ENCODE measurements at places on chromosomes 5 and 9.

- no peak for DNase-seq
Measured at GRCh38 chr9:78519786-78520185, 222.9 kb downstream of the PSAT1 start.

GRCh38 chr5:111960476-111961215 lies 203.7 kb upstream of the NREP start:
- DNase-seq: no peak

DNA sequence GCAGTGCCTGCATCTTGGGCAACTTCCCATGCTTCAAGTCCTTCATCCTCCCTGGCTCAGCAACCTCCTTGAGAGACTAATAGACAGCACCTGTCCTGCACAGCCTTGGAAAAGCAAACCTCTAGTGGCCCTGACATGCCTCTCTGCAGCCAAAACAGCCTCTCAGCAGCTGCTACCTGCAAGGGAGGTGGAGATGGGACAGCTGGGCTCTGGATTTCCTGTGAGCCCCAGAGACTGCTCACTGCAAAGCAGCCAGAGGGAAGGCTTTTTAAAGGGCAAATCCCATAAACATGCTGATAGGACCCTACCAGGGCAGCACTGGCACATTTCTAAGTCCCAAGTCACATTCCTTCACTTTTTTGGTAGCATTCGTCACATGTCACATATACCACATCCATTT lies 31.5 kb upstream of the MYORG start:
- DNase-seq: no peak

GRCh38 chr5:6480133-6481051 lies 31.7 kb downstream of the UBE2QL1 start:
- no peak for DNase-seq

DNA sequence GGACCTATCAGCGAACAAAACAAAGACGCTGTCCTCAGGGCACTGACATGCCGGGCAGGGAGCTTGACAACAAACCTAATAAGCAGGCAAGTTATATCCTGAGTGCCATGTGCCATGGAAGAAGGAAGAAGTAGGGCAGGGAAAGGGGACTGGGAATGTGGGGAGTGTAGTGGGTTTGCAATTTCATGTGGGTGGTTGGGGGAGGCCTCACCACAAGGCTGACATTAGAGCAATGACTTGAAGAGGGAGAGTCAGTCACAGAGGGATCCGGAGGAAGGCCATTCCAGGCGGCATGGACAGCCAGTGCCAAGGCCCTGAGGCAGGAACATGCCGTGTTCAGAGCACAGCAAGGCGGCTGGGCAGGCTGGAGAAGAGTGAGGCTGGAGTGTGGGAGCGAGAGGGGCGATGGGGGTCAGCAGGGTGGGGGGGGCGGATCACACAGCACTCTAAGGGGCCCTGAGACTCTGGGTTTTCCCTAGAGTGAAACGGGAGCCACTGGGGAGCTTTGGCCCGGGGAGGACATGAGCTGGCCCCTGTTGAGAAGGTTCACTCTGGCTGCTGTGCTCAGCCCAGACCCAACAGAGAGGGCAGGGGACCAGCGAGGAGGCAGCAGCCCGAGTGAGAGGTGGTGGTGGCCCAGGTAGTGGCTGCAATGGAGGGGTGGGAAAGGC lies 86.3 kb downstream of the STK10 start:
- DNase-seq: no peak

DNA sequence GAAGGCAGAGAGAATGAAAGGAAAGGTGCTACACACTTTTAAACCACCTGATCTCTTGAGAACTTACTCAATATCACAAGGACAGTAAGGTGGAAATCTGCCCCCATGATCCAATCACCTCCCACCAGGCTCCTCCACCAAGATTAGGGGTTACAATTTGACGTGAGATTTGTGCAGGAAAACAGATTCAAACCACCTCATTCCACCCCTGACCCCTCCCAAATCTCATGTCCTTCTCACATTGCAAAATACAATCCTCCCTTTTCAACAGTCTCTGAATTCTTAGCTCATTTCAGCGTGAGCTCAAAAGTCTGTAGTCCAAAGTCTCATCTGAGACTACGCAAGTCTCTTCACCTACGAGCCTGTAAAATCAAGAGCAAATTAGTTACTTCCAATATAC lies 768.3 kb upstream of the COX7C start:
- DNase-seq: no peak

DNA sequence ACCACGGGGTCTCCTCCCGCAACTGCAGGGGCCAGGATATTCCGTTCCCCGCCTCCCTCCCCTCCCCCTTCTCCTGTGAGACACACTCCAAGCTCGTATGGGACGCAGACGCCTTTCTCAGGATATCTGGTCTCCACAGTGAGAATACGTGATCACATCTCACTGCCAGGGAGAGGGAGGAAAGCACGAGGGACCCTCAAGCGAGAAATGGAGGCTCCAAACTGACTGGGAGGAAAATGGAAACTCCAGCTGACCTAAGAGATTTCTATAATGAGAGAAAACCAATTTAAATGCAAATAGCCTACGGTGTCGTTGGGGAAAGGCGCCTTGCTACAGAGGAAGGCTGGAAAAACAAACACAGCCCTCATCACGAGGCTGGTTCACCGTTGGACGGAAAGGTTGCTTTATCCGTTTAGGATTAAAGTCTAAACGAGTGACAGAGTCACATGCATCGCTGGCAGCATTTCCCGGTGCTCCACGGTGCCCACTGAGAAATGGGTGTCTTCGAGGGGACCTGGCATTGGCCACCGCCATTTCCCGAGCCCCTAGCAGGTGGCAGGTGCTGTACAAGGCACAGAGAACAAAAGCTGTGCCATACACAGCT lies 116.9 kb upstream of the CPEB4 start:
- DNase-seq: no peak

DNA sequence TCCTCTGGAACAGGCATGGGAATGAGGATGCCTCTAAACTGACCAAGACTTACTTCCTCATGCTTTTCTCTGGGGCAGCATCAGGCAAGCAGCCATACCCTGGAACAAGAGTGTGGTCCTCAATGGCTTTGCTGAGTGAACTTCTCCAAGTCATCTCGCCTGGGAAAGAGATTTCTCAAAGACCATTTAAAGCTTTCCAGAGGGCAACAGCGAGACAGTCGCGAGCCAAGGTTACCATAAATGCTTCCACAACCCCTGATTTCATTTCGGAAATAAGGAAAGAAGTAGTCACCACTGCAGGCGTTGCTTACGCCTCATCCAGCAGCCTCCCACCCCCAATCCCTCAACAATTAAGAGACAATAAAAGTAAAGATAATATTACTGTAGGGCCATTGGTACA lies 1.1 kb upstream of the SNCAIP start:
- no peak for DNase-seq

- no peak for DNase-seq
Measured at GRCh38 chr5:53879708-53880323, 319.4 kb downstream of the NDUFS4 start.

DNA sequence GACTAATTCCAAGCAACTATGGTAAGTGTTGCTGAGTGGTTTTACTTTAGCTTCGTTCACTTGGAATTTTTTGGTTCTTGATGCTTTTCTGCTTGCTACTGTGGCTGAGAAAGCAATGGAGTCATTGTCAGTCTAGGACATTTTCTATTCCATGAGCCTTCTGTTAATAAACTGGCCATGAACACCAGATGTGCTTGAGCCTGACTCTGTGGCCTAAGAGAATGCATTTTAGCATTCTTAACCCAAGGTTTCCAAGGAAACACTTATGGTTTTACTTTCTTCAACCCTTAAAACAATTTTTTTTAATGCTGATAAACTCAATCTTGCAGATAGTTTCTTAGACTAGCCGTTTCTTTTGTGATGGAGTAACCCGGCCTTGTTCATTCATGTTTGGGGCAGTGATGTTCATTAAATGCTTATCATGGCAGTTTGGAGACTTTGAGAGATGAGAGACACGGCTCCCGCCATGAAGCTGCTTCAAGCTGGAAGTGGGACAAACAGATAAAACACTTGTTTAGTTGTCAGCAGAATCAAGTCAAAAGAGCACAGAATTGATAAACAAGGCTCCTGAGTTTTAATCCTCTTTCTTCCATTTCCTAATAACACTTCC lies 42.4 kb downstream of the OSTF1 start:
- no peak for DNase-seq

GRCh38 chr9:123525957-123526356 lies 170.0 kb downstream of the CRB2 start:
- no peak for DNase-seq

DNA sequence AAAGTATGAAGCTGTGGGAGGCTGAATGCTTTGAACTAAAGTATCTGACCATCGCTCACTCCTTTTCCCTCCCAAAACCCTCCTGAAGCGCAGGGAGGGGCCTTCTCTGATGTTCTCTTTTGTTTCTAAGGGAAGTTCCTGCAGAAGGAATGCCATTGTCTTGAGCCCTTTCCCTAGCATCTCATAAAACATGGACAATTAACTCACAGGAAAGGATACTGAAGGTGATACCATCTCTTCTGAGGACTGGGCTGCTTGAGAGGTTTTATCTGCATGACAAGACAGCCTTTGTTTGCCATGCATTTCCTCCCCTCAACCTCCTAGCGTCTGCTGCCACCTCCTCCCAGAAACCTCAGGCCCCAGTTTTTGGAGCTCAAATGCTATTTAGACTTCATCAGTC lies 4.3 kb upstream of the RMND5B start:
- DNase-seq: no peak

DNA sequence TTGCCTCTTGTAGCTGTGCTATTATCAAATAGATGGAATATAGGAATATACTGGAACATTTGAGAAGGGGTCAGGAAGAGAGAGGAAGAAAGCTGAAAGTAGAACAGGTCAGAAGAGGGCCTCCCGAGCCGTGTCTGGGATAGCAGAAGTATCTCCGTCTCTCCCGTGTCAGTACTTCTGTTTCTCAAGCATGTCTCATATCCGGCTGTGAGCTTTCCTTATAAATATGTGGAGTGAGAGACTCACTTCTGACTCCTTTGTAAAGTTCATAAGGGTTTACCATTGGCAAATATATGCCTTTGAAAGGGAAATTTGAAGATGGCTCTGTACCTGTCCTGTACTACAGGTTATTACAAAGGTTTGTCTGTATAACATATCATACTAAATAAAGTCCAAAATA lies 50.3 kb downstream of the MOCS2 start:
- no peak for DNase-seq

- DNase-seq: no peak
Measured at GRCh38 chr9:94824913-94825610, 98.6 kb downstream of the AOPEP start.

GRCh38 chr9:27599870-27600238 lies 26.6 kb upstream of the C9orf72 start:
- no peak for DNase-seq

- no peak for DNase-seq
Measured at GRCh38 chr5:140546851-140547507, 483 bp upstream of the EIF4EBP3 start.

- DNase-seq: no peak
Measured at GRCh38 chr9:113403646-113404045, 2.6 kb upstream of the ALAD start.

DNA sequence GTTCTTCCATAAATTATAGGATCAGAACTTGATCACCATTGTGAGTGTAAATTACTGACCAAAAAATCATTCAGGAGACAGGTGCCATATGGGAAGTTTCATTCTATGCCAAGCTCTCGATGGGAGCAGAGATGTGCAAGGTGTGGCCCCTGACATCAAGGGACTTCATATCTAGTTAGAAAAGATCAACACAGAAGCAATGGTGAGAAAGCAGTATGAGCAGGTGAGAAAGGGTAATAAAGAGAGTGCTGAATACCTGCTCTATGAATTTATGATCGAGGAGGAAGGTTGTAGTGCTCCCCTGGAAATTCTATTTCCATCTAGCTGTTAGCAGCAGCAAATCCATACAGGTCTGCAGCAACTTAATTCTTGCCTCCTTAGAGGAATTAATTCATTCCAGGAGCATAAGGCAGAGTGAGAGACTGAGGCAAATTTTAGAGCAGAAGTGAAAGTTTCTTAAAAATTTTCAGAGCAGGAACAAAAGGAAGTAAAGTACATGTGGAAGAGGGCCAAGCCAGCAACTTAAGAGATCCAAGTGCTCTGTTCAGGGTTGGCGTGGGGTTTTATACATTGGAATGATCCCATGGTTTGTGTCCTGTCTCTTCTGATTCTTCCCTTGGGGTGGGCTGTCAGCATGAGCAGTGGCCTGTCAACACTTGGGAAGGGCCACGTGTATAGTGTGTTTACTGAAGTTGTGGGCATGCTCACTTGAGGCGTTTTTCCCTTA lies 181.8 kb downstream of the SAXO1 start:
- no peak for DNase-seq

DNA sequence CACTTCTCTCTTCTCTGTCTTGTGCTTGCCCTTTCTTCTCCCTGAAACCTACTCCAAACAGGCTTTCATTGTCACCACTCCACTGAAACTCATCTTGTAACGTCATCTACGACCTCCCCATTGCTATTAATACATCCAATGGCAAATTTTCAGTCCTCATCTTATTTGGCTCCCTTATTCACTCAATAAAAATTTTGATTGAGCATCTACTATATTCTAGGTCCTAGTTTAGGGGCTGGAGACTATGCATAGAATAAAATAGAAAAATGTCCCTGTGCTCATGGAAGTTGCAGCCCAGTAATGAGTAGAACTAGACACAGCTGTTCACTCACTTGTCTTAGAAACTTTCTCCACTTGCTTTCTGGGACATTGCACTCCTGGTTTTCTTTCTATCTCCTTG lies 24.9 kb upstream of the FSTL4 start:
- DNase-seq: no peak

GRCh38 chr9:33942471-33943083 lies 106.1 kb downstream of the UBAP2 start:
- no peak for DNase-seq

DNA sequence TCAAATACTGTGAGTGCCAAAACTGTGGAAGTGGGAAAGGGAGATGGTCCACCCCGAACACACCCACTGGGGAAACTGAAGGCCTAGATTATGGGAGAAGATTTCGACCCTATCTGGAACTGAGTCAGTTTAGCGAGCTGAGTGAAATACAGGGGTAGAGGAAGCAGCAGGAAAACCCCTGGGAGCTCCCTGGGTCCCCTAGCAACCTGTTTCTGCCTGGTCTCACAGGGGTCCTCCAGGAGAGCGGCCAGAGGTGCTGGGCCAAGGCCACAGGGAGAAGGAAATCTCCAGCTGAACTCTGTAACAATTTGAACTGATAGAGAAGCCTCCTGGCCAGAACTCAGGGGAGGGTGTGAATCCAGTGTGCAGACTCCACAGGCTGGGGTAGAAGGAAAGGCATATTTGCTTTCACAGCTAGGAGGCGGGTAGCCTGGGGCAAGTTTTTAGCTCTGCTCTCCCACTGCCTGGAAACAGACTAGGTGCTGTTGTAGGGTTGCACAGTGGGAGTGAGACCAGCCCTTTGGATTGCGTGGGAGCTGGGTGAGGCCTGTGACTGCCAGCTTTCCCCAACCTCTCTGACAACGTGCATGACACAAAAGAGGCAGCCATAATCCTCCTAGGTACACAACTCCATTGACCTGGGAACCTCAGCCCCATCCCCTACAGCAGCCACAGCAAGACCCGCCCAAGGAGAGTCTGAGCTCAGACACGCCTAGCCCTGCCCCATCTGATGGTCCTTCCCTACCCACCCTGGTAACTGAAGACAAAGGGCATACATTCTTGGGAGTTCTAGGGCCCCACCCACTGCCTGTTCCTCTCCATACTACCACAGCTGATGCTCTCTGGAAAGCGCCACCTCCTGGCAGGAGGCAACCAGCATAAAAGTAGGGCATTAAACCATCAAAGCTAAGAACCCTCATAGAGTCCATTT lies 78.8 kb upstream of the GPBP1 start:
- DNase-seq: no peak

- DNase-seq: no peak
Measured at GRCh38 chr5:110304176-110304575, 422.3 kb downstream of the TMEM232 start.

Measured in activated CD4-positive, CD25-positive, alpha-beta regulatory T cell (primary cell).